HFFc6 (cell line): ENCODE measurements at places on chromosomes 2 and 18.

DNA sequence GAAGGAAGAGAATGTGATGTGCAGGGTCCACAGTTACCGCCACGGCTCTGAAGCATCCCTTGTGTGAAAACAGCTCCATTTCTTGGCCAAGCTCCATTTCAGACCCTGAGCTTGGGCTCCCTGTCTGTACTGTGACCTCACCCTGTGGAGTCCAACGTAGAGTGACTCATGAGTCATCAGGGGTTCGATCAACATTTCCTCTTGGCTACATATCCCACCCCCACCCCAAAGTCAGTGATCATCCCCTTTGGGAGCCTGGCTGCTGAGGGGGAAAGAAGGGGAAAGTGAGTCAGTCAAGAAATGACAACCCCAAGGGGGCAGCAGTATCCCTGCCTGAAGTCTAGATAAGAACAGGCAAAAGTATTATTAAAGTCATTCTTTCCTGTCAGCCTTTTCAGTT is 62.2 kb downstream of the PAPOLG start:
- no peak for DNase-seq

DNA sequence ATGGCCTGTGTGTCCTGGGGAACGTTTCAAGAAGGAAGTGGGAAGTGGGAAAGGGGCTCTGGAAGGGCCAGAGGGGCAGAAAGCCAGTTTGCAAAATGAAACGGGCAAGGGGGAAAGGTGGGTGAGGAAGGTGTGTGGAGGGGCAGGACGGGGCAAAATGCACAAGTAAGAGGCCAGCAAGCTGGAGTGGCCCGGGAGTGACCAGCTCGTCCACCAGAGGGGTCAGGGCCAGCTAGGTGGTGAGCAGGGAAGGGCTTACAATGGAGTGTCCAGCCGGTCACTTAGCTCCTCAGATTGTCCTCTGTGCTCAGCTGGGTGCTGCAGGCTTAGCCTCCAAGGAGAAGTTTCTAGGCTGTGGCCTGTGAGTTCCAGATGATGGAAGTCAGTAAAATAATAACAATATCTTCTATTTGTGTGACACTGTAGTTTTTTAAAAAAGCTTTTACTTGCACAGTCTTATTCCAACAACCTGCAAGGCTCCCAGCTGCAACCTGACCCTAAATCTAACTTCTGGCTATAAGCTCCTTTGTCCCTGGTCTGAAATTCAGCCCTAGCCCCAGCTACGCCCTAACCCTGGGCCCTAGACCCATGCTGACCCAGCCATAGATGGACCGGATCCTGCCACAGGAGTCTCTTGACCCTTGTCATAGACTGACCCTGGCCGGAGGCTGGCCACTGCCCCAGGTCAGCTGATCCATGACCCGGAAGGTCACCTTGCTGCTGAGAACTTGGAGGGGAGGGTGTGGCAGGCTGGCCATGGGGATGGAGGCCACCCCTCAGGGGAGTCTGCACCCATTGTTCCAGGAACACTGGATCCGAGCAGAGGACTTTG is 29.2 kb downstream of the MYO7B start:
- DNase-seq, result no peak

DNA sequence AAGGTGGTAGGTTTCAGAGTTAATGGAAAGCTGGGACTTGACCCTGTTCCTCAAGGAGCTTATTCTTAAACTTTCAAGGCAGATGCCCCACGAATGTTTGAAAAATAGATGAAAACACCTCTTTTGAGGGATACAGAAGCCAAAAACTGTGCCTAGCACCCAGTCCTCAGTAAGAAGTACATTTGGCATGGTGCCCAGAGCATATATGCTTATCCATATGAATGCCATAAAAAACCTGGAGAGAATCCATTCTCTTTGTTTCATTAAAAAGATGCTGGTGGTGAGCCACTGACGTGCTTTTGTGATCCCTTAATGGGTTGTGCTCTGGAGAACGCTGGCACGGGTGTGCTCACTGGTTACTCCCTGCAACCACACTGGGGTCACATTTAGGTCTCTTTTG is 69.0 kb downstream of the IL1R2 start:
- DNase-seq, result no peak

DNA sequence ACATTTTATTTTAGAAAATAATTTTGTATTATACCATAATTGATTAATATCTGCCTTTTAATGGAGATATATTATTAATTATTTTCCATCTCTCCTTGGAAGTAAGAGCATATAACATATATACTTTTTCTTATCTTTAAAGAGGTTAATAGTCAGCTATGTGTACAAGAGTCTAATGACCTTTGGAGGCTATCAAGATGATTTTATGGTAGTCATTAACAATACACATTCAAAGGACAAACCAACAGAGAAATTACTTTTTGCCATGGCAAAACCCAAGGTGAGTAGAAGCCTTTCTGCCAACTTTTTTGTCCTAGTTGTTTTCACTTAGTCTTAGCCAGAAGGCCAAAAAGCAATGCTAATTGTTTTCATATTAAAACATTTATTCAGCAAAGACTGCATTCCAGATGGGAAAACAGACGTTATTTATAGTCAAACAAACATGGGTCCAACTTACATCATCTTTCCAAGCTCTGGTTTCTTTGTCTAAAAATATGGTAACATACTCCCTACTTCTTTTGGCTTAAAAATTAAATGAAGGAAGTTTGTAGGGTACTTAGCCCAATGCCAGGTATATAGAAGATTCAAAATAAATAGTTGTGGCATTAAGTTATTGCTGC is 9.6 kb upstream of the DYNC2LI1 start:
- peak; percentile 4 for DNase-seq

DNA sequence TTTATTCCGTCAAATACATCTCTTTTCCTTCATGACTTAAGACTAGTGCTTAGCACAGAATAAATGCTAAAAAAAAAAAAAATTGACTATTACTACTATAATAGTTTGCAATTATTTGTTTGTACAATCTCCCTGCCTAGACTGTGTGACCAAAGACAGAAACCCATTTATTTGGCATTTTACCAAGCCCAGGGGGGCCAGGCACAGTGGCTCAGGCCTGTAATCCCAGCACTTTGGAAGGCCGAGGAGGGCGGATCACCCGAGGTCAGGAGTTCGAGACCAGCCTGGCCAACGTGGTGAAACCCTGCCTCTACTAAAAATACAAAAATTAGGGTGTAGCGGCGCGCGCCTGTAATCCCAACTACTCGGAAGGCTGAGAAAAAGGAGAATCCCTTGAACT is 1.4 kb downstream of the ASB3 start:
- DNase-seq, result no peak

GRCh38 chr2:130335226-130335625 is 7.5 kb upstream of the IMP4 start:
- no peak for DNase-seq

DNA sequence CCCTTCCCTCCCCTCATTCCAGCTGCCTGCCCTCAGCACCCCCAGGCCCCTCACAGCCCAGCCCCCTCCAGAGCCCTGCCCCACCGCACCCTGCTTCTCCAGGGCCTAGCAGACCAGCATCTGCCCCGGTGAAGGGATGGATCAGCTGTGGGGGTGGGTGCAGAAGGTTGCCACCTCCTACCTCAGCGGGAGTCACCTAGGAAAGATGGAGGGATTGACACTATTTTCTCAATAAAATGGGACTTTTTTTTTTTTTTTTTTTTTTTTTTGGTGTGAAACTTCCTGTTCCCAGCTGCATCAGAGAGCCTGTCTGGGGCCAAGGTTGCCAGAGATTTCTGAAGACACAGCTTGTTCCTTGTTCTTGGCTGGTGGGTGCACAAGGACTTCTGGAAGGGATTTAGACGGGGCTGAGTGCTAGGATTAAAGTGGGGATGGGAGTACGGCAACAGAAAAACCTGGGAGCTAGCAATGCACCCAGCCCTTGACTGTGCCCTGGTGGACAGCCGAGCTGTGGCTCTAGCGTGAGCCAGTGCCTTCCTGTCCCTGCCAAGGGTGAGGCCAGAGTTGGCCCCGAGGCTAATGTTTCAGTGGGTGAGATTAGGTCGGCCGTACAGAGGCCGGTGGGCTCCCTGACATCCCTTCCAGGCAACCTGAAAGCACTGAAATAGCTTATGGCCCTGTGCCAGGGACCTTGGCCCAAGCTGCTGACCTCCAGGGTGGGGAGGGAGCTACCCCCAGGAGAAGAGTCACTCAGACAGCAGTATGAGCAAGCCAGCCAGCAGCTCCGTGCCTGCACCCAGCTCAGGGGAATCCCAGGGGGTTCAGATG is 4.6 kb downstream of the B3GNT7 start:
- peak; percentile 47 for DNase-seq

GRCh38 chr2:234825616-234826015 is 126.2 kb upstream of the SH3BP4 start:
- no peak for DNase-seq

GRCh38 chr18:60053747-60054304 is 154.0 kb downstream of the PMAIP1 start:
- peak; percentile 98 for DNase-seq

- no peak for DNase-seq
Observed at GRCh38 chr2:200222791-200223190, 83.7 kb upstream of the SPATS2L start.

DNA sequence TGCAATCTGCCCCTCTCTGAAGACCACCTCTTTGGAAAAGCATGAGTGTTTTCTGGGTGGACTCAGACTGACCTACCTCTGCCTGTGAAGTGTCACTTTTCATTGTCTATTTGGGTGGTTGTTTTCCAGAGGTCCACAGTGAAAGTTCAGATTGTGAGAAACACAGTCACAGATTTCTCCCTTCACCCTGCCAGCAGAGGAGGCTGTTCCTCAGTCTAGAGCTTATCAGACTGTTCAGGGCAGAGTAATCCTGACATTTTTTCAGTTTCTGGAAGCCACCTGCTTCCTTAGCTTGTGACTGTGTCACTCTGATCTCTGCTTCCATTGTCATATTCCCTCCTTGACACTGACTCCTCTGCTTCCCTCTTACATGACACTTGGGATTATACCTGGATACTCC is 55.4 kb upstream of the RMP24 start:
- no peak for DNase-seq

GRCh38 chr2:212777020-212777491 is 238.5 kb upstream of the ERBB4 start:
- peak; percentile 50 for DNase-seq

- DNase-seq, result no peak
Observed at GRCh38 chr2:4256351-4256750, 553.0 kb downstream of the DCDC2C start.

DNA sequence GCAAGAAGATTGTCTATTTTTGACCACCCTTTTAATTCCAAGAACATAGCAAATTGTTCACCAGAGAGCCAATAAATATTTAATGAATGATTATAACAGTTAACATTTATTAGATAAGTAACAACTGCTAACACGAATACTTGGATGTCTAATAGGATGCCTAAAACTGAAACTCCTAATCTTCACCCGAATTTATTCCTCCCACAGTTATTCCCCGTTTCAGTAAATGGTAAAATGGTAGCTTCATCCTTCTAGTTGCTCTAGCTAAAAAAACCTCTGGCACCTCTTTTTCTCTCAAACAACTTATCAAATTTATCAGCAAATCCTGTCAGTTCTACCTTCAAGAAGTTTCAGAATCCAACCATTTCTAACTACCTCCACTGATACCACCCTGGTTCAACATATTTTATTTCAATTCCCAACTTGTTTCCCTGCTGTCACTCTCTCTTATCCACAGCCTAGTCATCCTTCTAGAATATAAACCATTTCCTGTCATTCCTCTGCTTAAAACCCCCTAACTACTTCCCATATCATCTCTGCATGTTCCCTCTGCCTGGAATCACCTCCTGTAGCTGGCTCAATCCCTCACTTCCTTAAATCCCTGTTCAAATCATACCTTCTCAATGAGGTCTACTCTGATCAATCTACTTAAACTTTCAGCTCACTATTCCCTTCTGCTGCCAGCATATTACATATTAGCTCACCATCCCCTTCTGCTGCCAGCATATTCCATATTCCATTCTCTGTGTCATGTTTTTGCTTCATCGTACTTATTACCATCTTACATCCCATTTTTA is 93.8 kb downstream of the ROCK2 start:
- no peak for DNase-seq

GRCh38 chr2:45368792-45369191 is 242.3 kb downstream of the SRBD1 start:
- DNase-seq, result no peak

DNA sequence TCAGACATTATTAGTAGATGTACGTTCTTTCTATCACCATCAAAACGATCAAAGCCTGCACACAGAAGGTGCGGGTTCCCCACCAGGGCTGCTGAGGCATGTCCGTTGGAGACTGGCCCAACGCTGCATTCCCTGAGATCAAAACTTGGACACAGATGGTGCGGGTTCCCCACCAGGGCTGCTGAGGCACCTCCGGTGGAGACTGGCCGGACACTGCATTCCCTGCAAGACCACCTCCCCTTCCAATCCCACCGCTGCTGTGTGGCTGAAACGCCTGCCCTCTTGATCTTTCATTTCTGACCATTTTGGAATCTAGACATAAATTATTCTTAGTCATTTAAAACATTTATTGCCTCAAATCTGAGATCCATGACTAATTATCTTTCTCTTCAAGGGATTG is 254.2 kb upstream of the SALL3 start:
- no peak for DNase-seq

DNA sequence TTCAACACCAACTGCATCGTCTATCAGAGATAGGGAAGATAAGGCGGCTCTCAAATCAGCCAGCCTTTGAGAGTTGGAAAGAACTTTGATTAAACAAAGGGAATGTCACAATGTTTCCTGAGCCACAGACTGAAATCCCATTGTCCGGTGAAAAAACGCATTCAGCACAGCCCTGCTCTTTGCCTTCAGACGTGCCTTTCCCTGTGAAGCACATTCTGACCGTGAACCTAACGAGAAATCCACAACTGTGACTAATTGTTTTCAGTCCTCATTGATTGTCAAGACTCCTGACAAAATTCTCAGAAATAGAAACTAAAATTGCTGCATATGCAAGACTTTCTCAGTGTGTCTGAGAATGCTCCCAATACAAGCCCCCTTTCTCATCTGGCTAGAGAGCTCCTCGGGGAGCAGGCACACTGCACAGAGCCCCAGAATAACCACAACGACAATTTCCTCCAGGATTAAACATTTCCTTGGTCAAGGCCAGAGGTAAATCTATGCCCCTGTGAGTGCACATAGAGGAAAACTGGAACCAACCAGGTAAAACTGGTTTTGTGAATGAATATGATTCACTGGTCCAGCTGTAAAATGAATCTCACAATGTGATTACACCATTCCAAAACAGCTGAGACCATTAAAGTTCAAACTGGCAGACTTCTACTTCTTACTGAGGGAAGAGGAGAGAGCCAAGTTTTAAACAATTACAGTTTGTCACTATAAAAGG is 561.9 kb upstream of the ID2 start:
- DNase-seq, result peak; percentile 51

GRCh38 chr2:172698041-172698863 is 37.4 kb upstream of the RAPGEF4 start:
- DNase-seq, result peak; percentile 92

GRCh38 chr18:22846088-22846683 is 86.9 kb upstream of the RBBP8 start:
- no peak for DNase-seq

DNA sequence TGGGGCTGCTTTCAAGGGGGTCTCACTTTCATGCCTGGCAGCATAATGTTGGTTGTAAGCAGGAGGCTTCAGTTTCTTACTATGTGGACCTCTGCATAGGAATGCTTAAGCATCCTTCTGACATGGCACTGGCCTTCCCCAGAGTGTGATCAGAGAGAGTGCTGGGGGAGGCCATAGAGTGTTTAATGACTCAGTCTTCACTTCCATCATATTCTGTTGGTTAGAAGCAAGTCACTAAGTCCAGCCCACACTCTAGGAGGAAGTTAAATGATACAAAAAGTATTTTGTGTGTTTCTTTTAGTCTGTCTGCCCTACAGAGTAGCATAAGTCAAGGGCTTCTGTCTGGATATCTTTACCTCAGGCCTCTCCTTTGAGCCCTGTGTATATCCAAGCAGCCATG is 64.9 kb downstream of the GALNT1 start:
- no peak for DNase-seq

- no peak for DNase-seq
Observed at GRCh38 chr18:80259610-80260009, 12.3 kb upstream of the PARD6G start.
